ENCODE measurements at places on chromosomes 11 and 22.

GRCh38 chr11:18834754-18835466 is 43.3 kb upstream of the PTPN5 start:
- no peak for DNase-seq

- peak; percentile 40 for DNase-seq
These were observed 203.5 kb upstream of the MTNR1B start for GRCh38 chr11:92765965-92766371.

DNA sequence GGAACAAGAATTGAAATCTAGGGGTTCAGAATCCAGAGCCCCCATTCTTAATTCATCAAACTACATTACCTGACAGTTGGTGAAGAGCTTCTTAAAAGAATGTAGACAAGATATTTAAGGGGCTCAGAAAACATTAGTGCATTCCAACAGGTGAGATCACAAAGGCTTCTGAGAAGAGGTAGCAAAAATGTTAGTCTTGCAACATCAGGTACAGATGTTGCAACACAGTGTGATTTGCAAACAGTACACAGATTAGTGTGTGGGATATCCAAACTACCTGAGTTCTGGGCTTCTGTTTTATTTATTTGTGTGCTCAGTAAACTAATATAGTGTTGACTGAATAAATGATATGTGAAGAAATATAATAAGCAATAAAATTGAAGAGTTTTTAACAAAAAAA is 11.8 kb downstream of the CASP4 start:
- DNase-seq, result peak; percentile 34

DNA sequence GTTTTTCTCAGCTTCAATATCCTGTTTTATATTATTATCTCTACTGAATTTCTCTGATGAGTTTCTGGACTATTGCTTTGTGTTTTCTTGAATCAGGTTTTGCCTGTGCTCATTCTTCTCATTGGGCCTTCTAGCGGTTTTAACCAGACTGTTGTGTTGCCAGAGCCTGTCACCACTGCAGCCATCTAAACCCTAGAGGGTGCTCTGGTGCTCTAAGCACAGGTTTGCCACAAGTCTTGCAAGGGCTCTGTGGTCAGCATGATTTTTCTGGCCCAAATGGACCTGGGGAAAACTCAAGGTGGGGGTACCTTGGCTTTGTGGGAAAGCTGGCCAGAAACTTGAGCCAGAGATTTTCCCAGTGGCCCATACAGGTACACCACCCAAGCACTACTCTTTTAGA is 52.4 kb upstream of the TYR start:
- DNase-seq, result no peak

DNA sequence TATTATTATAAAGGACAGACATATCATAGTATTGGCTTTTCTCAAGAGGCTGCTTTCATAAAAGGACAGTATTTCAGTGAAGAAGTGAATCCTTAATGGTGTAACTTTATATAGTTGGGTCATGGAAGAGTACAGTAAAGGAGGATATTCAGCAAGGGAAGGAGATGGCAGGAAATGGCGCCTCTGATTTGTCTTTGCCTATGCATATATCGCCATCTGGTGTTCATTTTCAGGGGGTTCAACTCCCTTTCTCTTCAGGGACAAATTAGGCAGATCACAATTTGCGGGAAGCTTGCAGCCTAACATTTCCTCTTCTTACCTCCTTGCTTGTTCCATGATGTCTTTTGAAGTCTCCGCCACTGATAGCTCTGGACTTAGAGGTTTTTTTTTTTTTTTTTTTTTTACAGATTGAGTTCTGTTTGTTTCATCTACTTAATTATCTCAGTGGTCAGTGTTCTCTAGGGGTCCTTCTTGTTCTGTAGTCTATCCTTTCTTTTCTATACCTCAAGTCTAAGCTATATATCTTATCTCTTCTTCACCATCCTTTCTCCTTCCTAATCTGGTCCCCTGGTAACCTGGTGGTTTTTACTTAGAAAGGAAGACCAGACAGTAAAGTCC is 21.8 kb upstream of the RRM1 start:
- peak; percentile 73 for DNase-seq

GRCh38 chr11:118436639-118437207 is 431 bp downstream of the KMT2A start:
- DNase-seq, result peak; percentile 25

DNA sequence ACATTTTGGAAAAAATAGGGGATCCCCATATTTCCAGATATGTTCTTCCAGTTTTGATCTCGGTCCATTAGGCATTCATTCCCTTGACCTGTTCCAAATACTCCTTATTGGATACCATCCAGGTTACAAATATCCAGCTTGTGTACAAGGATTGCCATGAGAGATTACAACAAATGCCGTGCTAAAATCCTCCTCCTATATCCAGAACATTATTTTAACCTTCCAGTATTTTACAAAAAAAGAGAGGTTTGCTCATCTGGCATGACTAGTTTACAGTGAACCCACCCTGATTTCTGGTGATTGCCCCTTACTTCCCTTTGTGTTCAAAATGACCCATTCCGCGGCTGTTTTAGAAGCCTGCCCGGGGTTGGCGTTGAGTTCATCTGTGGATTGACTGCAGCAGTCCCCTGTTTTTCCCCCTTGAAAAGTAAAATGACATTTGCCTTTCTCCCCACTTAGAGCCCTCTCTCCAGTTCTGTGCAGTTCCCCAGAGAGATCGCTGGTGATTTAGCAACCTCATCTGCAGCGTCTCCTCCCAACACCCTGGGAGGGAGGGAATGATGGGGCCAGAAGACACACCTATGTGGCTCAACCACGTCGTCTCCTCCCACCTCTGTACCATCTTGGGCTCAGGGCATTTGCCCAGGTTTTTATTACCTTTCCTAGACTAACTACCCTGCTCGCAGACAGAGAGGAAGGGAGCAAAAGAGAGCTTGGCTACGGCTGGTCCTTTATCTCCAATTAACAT is 73.6 kb downstream of the DSCAML1 start:
- no peak for DNase-seq

GRCh38 chr11:119236891-119237290 is 30.8 kb downstream of the CBL start:
- DNase-seq, result no peak

- no peak for DNase-seq
These were observed 40.1 kb upstream of the SCN3B start for GRCh38 chr11:123694551-123694950.

- no peak for DNase-seq
These were observed 5.0 kb downstream of the CD81 start for GRCh38 chr11:2382129-2382517.

- DNase-seq, result peak; percentile 98
These were observed 49.7 kb downstream of the RTL6 start for GRCh38 chr22:44448271-44448830.

GRCh38 chr11:114317787-114318137 is 21.6 kb downstream of the NNMT start:
- DNase-seq, result peak; percentile 42
